ENCODE measurements at places on chromosomes 2 and 18.

GRCh38 chr2:156175946-156176345 is 156.6 kb downstream of the NR4A2 start:
- no peak for DNase-seq

DNA sequence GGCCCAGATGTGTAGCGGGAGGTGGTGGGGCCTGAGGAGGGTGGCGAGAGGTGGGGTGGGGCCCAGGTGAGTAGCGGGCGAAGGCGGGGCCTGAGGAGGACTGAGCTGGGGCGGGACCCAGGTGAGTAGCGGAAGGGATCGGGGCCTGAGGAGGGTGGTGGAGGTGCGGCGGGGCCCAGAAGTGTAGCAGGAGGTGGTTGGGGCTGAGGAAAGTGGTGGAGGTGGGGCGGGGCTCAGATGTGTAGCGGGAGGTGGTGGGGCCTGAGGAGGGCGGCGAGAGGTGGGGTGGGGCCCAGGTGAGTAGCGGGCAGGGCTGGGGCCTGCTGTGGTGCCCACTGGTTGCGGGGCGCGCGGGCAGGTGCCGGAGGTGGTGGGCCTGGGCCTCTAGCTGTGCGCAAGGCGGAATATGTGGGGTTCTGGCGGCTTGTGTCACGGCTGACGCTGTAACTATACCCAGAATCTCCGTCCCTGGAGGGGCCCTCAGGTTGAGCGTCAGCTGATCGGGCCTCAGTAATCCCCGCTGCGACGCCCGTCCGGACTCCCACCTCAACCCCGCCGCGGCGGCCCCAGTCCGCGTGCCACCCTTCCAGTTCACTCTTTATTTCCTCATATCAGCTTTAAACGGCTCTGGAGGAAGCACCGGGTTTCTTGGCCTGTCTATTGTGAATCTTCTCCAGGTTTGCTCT is 866 bp upstream of the SF3B6 start:
- peak; percentile 49 for DNase-seq

- no peak for DNase-seq
Observed at GRCh38 chr2:199760574-199760973, 90.4 kb downstream of the FTCDNL1 start.

- no peak for DNase-seq
Observed at GRCh38 chr2:144798034-144798433, 278.1 kb upstream of the ZEB2 start.

DNA sequence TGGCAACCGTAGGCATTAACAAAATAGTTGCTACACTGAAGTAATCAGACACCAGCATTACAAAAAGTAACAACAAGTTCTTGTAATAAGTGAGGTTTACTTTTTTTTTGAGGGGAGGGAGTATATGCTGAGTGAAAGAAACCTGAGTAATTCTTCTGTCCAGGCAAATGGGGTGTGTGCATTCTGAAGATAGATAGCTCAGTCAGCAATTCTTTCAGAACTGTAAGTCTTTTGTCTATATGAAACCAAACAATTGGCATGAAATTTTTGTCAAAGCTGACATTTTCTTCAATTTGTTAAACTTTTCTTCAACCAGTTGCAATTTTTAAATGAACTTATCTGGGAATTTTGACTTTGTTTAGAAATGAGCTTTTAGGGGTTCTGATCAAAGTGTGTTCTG is 208.1 kb upstream of the THSD7B start:
- DNase-seq = no peak

DNA sequence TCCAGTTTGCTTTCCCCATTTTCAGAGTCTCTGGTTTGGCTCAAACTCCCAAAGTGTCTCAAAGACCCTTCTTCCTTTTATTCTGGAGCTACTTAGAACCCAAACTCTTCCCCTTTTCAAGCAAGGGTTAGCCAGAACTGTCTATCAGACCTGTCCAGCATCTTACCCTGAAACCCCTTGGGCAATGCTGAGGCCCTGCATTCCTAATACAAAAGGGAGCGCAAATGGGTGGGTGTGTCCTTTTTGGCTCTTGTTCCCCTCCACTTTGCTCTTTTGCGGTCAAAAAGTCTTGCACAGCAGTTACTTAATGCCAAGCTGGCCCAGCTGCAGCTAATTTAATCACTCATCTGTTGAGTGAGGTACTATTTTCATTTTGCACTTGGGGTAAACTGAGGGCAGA is 231.2 kb upstream of the FOSL2 start:
- DNase-seq = no peak

DNA sequence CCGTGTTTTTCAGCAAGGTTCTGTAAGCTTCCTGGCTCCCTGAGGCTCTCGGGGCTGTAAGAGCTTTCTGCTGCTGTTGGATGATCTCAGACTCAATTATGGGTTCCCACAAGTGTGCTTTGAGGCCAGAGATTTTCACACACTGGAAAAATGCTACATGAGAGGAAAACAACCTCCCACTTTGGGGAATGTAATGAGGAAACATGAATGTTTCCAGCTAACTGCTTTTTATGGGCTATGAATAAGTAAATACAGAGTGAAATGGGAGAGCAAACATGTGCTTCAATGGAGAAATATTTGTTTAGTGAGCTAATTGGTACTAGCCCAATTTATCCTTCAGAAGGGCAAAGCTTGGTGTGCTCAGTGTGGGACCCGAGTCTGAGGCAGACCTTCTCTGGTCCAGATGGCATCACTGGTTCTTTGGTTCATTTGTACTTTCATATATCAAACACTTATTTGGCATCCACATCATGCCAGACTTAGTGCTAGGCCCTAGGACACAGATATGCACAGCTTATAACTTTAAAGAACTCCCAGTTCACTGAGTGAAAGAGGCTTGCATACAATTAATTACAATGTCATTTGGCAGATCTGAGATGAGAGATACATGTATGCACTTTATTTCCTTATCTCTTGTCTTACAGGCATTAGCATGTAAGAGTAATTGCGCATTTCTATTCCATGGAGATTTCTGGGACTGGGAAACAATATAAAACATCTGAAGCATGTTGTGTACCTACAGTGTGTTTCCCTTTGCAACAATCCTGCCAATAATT is 248.8 kb downstream of the RDH14 start:
- no peak for DNase-seq

GRCh38 chr2:170770606-170771420 is 635 bp downstream of the ERICH2 start:
- DNase-seq = peak; percentile 75

GRCh38 chr2:186558512-186559276 is 31.2 kb upstream of the ITGAV start:
- DNase-seq = no peak

GRCh38 chr2:202032846-202033316 is 774 bp upstream of the FZD7 start:
- no peak for DNase-seq

All from amygdala (tissue), 56 donors.